Mesenteric fat pad (tissue), 1 donor: ENCODE measurements at places on chromosomes 12 and 14. TPM values are rescaled to one million over a fixed set of nuclear protein-coding genes. Genes with fewer than 3 reads are reported as not detected.

The PPFIA2 gene
- 2.7 TPM for total RNA-seq

The NINJ2 gene
- total RNA-seq: 18.5 TPM

The AICDA gene
- total RNA-seq: not detected

The NOVA1 gene
- 11.7 TPM for total RNA-seq

The FLRT2 gene
- 20.0 TPM for total RNA-seq

The ARHGAP9 gene
- total RNA-seq: 26.5 TPM

The CCDC196 gene
- not detected for total RNA-seq

The SYCP3 gene
- not detected for total RNA-seq

The COX8C gene
- total RNA-seq: not detected

The LMNTD1 gene
- total RNA-seq: not detected
